ENCODE measurements at places on chromosomes 4 and X. TPM values are rescaled to one million over a fixed set of nuclear protein-coding genes. Genes with fewer than 3 reads are reported as not detected.

Gene CPLX1
- total RNA-seq: 0.92 TPM

Gene AFF2
- total RNA-seq: 8.3 TPM

Gene MAPK10
- 13.4 TPM for total RNA-seq

Gene DCAF8L2
- not detected for total RNA-seq

Gene NHSL2
- total RNA-seq: 5.9 TPM

Gene SSX2B
- total RNA-seq: not detected

Gene DDIT4L
- 4.0 TPM for total RNA-seq

Gene FAM184B
- not detected for total RNA-seq

Gene SEPTIN6
- 69.3 TPM for total RNA-seq

Gene ATP1B4
- 0.11 TPM for total RNA-seq

Gene TMEM47
- 43.7 TPM for total RNA-seq

Gene PTTG2
- not detected for total RNA-seq

Gene USP17L27
- not detected for total RNA-seq

Gene CLTRN
- total RNA-seq: 0.32 TPM

Gene DDX53
- total RNA-seq: not detected

Gene RAI2
- 1.1 TPM for total RNA-seq

Gene SHISA3
- total RNA-seq: 13.3 TPM

Gene CSAG3
- not detected for total RNA-seq

Gene PAGE4
- not detected for total RNA-seq

Gene MRFAP1
- total RNA-seq: 291 TPM

Gene DCAF4L1
- 0.11 TPM for total RNA-seq

Gene ZNF711
- total RNA-seq: 11.4 TPM

Gene KCND1
- total RNA-seq: 1.1 TPM

Gene NWD2
- not detected for total RNA-seq

Gene RASL11B
- 50.0 TPM for total RNA-seq

Gene CT47B1
- total RNA-seq: not detected

Gene GPR119
- not detected for total RNA-seq

Gene DUSP21
- not detected for total RNA-seq

Gene CSAG2
- total RNA-seq: not detected

Gene SPANXB1
- not detected for total RNA-seq

Gene PGAM4
- not detected for total RNA-seq

Gene PRRG1
- total RNA-seq: 13.4 TPM

Gene RBMXL3
- total RNA-seq: not detected

Gene REST
- total RNA-seq: 66.1 TPM

Gene HPGDS
- not detected for total RNA-seq

Gene SMIM10L2A
- 17.2 TPM for total RNA-seq

Gene RASSF6
- not detected for total RNA-seq

Gene ATP2B3
- 0.14 TPM for total RNA-seq

Gene STAP1
- total RNA-seq: not detected

Gene CPE
- 204 TPM for total RNA-seq

Gene ZFP92
- 0.09 TPM for total RNA-seq

Gene GPR82
- not detected for total RNA-seq

Gene ANOS1
- total RNA-seq: 22.5 TPM

Gene AP1AR
- total RNA-seq: 24.4 TPM

Gene SCRG1
- total RNA-seq: 0.04 TPM

Measured in cardiac muscle cell (in vitro differentiated cells and primary cell).